ENCODE measurements at places on chromosomes 2 and 18.

DNA sequence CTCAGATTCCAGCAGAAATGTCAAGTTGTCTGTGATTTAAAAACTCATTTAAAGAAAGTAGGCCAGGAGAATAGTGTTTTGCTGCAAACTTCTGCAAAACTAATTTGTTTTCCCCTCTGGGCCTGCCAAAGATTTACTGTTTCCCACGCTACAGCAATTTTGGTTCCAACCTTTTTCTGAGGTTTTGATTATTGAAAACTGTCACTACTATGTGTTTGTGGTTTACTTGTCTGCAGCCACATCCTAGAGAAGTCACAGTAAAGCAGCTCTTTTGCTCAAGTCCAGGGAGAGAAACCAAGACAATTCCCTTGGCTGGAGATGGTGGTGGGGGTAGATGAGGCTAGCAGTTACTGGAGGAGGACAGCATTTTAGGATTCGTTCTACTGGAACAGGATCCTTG is 12.8 kb downstream of the IL1R2 start:
- no peak for DNase-seq

DNA sequence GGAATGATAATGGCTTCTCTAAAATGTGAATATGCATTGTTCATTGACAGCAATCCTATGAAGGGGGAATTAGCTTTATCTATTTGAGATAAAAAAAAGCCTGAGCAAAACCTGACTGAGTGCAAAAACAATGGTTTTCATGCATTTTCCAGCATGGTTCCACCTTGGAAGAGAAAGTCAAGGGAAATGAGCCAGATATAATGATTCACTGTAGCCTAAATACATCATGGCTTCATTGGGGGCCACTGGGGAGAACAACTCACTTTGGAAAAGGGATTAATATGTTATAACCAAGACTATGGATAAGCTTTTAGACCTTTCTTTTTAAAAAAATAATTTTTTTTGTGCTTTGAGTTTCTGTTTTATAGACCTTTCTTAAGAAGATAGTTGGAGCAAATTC is 679.7 kb downstream of the NYAP2 start:
- no peak for DNase-seq

DNA sequence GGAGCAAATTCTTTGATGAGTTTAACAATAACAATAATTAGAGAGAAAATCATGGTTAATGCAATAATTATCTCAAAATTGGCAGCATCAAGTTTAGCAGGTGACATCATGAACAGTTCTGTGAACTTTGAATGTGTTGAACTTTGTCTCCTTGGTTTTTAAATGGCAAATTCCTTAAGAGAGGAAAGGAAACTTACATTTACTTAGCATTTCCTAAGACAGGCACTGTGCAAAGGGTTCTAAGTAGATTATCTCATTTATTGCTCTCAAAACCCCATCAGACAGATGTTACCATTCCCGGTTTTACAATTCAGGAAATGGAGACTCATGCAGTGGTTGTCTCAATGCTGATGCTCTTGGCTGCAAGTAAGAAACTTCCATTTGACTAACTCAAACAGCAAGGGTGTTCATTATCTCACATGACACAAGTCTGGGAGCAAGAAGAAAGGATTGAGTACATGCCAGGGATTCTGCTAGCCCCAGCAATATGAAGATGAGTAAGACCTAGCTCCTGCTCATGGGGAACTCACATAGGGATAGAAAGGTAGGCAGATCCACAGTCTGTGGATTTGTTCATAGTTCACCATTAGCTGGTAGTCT is 81.3 kb upstream of the ITGA6 start:
- no peak for DNase-seq

- DNase-seq, result no peak
These were observed 68.8 kb downstream of the TSHZ1 start for GRCh38 chr18:75279381-75279780.

- DNase-seq, result no peak
These were observed 276.9 kb downstream of the SRBD1 start for GRCh38 chr2:45334205-45334604.

DNA sequence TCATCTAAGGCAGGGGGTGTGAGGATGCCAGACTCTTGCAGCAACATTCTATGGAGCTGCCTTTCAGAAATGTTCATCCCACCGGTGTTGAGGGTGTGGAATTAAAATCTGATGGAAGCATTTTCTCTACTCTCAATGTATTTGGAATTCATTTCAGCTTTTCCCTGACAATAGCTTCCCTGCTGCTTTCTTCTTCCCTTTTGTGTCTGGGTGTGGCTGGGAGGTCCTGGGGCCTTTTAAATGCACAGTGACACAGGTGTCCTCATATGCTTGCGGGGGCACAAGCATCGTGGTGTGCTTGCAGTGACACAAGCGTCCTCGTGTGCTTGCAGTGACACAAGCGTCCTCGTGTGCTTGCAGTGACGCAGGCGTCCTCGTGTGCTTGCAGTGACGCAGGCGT is 43.4 kb upstream of the ASB18 start:
- no peak for DNase-seq

GRCh38 chr2:186595219-186595618 is 5.4 kb downstream of the ITGAV start:
- DNase-seq, result no peak

GRCh38 chr2:239883326-239884050 is 141.7 kb downstream of the NDUFA10 start:
- DNase-seq, result no peak

DNA sequence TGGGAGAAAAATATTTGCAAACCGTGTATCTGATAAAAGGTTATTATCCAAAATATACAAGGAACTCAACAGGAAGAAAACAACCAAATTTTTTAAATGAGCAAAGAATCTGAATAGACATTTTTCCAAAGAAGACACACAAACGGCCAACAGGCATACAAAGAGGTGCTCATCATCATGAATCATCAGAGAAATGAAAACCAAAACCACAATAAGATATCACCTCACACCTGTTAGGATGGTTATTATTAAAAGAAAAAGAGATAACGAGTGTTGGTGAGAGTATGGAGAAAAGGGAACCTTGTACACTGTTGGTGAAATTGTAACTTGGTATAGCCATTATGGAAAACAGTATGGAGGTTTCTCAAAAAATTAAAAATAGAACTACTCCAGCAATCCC is 463.3 kb downstream of the IRS1 start:
- DNase-seq, result peak; percentile 29

- DNase-seq, result no peak
These were observed 1.2 kb upstream of the UGT1A1 start for GRCh38 chr2:233758849-233759248.

DNA sequence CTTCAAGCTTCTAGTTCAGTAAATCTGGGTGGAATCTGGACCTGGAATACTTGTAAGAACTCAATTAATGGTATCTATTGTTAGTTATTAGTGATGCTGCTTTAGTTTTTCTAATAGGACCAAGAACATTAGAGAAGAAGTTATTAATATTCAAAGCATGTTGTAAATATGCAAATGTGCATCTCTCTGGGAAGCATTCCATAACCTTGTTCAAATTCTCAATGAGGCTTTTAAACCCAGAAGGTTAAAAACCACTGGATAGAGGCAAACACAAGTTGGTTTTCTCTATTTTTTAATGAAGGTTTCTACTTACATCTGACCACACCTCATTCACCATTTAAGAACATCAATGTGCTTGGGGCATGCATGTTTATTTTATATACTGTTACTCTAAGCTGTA is 16.1 kb upstream of the ACVR1C start:
- no peak for DNase-seq

DNA sequence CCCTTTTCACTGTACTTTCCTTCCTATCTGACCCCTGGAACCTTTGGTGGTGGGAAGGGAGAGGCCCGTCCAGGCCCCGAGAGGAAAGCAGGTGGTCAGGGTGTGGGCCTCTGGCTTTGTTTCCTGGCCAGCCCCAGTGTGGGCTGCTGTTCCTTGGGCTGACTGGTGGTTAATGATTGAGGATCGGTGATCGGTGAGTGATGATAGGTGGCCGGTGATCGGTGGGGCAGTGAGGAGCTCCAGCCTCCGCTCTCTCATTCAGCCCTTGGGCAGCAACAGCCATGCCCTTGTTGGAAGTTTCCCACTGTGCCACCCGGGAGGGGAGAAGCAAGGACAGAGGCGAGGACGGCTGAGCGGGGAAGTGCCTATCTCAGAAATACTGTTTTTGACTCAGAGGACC is 7.3 kb downstream of the ACKR3 start:
- no peak for DNase-seq

DNA sequence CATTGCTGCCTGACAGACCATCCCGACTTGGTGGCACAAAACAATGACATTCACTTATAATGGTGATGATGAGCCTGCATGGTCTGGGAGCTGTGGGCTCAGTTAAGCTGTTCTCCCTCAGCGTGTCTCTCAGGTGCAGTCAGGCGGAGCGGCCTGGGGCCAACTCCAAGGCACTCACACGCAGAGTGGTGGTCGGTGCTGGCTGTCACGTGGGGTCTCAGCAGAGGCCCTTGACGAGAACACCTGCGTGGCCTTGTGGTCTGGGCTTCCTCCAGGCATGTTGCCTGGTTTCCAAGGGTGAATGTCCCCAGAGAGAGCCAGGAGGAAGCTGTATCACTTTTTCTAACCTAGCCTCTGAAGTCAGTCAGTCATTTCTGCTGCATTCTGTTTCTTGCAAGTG is 29.8 kb downstream of the ARMC9 start:
- DNase-seq, result no peak

DNA sequence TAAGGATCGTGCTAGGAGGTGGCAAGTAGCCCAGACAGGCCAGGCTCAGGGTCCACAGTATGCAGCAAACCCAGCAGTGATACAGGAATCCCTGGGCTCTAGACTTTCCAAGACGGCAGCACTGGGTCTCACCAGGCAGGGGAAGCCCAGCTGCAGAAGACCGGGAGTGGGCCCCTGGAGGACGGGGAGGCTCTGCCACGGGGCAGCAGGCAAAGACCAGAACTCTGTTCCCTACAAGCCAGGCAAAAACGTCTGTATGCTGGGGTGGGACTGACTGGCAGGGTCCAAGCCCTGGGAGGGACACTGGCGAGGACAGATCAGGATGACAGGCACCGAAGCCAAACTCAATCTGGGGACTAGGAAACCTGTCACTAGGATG is 98.9 kb upstream of the SEC11C start:
- no peak for DNase-seq

DNA sequence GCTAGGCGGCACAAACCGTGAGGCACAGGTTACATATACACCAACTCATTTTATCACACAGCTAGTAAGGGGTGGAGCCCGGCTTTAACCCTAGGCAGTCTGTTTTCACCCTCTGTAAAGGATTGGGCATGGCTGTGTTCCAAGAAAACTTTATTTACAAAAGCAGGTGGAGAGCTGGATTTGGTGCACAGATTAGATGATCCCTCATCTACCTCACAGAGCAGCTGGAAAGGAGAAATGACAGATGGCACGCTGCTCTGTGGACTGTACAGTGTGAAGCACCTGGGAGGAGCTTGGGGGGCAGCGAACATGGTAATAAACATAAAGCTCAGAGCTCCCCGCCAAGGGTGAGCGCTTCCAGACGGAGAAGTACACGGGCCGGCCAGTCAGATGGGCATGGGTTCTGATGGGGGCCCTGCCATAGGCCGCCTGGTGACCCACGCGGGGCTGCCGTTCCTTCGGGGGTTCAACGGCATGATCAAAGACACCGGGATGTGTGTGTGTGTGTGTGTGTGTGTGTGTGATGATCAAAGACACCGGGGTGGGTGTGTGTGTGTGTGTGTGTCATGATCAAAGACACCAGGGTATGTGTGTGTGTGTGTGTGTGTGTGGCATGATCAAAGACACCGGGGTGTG is 862 bp upstream of the TMEM177 start:
- DNase-seq, result no peak

DNA sequence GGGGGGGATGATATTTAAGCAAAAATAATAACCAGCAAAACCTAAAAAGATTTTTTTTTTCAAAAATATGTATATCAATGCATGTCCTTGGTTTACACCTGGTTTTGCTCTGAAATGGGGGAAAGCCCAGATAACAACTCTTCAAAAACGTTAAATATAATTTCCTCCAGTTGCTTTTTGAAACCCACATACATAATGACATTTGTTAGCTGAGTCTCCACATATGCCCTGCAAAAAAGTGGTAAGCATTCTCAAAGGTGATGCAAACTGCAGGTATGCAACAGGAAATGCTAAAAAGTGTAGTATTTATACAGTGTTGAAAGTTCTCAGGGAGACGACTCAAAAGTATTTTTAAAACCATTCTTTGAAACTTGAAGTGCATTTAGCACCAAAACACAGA is 258.6 kb downstream of the ZEB2 start:
- DNase-seq, result peak; percentile 8

GRCh38 chr18:79733135-79733701 is 53.6 kb downstream of the CTDP1 start:
- DNase-seq, result no peak

DNA sequence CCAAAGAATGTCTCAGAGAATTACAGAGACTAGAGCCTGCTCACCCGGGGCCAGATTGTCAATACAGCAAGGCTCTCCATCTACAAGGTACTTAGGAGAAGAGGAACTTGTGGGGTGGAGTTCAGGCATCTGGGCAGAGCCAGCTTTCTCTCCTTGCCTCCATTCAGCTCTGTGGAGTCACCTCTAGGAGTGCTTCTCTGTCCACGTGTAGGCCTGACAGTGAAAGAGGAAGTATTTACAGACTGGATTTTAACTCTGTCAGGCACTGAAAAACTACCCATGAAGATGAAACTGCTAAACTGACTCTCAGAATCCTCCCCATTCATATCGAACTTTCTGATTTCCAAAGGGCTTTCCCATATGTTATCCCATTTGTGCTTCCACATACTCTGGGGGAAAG is 315.6 kb downstream of the SETBP1 start:
- DNase-seq, result no peak

GRCh38 chr2:10378189-10378588 is 69.9 kb downstream of the ODC1 start:
- DNase-seq, result no peak

DNA sequence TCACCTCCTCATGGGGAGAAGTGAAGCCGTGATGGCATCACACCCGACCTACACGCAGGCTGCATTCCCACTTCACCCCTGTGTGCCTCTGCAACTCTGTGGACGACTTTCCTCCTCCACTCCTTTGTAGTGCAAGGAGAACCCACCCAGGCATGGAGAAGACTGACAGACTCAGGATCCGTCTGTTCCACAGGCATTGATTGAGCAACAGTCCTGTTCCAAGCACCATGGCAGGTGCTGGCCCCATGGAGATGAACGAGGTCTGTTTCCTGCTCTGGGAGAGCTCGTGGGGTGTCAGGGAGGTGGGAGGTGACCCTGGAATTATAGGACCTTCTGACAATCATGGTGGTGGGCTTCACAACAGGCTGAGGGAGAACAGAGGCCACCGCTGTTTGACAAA is 284.7 kb upstream of the HDAC4 start:
- no peak for DNase-seq

- DNase-seq, result no peak
These were observed 255.6 kb downstream of the OSR1 start for GRCh38 chr2:19102696-19103423.

- no peak for DNase-seq
These were observed 34.8 kb upstream of the CCDC102B start for GRCh38 chr18:68763083-68763482.

DNA sequence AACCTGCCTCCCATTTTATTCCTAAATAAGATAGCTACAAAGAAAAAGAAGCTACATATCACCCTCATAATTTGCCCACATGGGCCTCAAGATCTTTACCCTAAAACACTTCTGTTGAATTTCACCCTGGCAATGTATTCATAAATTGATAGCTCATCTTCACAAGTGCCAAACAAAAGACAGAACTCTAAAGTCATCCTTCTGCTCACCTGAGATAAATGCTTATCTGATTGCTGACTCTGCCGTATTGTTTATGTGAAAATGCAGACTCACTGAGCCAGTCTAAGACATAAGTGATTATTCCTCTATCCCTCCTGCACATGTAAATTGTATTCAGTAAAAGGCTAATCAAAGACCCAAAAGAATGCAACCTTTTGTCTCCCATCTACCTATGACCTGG is 2.0 kb downstream of the RDH14 start:
- no peak for DNase-seq

GRCh38 chr2:149223472-149224095 is 106.8 kb upstream of the LYPD6 start:
- DNase-seq, result no peak
